ENCODE measurements at places on chromosomes 4 and X. TPM values are rescaled to one million over a fixed set of nuclear protein-coding genes. Genes with fewer than 3 reads are reported as not detected.

Gene CSN1S1
- total RNA-seq: not detected

Gene NRK
- total RNA-seq: 8.1 TPM

Gene GPR78
- not detected for total RNA-seq

Gene ARMCX5
- 14.8 TPM for total RNA-seq

Gene SSX3
- not detected for total RNA-seq

Gene MAGEA9B
- 0.17 TPM for total RNA-seq

Gene USP17L25
- total RNA-seq: not detected

Gene TGIF2LX
- not detected for total RNA-seq

Gene ODAPH
- 0.41 TPM for total RNA-seq

Gene EBP
- 72.5 TPM for total RNA-seq

Gene PYURF
- total RNA-seq: 88.2 TPM

Gene ESX1
- not detected for total RNA-seq

Gene IL21
- total RNA-seq: not detected

Gene NEIL3
- 2.1 TPM for total RNA-seq

Gene ADGRG4
- total RNA-seq: not detected

Gene GIMD1
- not detected for total RNA-seq

Gene BEND2
- total RNA-seq: not detected

Gene FOXP3
- total RNA-seq: 0.71 TPM

Gene ARX
- total RNA-seq: not detected

Gene MAP3K15
- 2.2 TPM for total RNA-seq

Gene JAKMIP1
- total RNA-seq: not detected

Gene CXorf38
- 23.2 TPM for total RNA-seq

Gene KDR
- total RNA-seq: 1.3 TPM

Gene ATOH1
- not detected for total RNA-seq

Gene PDLIM3
- total RNA-seq: 11.0 TPM

Gene TCEAL9
- 154 TPM for total RNA-seq

Gene NUDT11
- total RNA-seq: 8.9 TPM

Gene DCAF4L1
- total RNA-seq: 0.13 TPM

Gene SCRG1
- not detected for total RNA-seq

Gene GALNTL6
- 0.13 TPM for total RNA-seq

Gene RIPPLY1
- not detected for total RNA-seq

Gene MGAT4D
- not detected for total RNA-seq

Gene CDX4
- not detected for total RNA-seq

Gene SLITRK4
- 5.1 TPM for total RNA-seq

Gene TEC
- 1.8 TPM for total RNA-seq

Gene PTCHD1
- 0.68 TPM for total RNA-seq

Gene DAPP1
- 29.0 TPM for total RNA-seq

Data from kidney epithelial cell (primary cell).